Suprapubic skin (tissue), 4 donors: ENCODE measurements at places on chromosomes 7 and 10.

- peak; percentile 82 for DNase-seq
Measured at GRCh38 chr10:99234041-99234790, 1.4 kb downstream of the HPSE2 start.

- no peak for DNase-seq
Measured at GRCh38 chr10:43524434-43525247, 49.8 kb downstream of the ZNF239 start.

GRCh38 chr10:122243550-122243949, 27.5 kb upstream of the BTBD16 start:
- DNase-seq: no peak

DNA sequence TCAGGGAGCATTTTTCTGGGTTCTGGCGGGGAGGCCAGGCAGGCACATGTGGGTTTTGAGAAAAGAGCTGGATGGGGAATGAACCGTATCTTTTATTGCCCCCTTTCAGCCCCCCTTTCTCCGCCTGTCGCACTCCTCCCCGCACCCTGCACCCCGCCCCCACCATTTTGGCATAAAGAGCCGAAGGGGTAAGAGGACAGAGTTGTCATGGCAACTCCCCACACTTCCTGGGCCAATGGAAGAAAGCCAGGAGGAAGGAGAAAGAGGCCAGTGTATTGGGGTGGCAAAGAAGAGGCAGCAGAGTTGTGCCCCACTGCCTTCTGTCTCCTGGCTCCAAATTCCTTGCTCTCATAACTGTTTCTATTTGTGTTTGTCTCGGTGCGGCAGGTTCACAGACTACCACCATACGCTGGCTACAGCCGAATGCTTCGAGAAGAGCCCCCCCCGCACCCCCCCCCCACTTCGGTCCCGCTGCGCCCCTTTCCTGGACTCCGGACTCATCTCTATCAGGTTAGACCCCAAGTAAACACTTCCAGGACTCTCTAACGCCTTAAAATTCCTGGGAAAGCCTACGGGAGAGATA, 3.4 kb downstream of the KCNIP2 start:
- no peak for DNase-seq

- DNase-seq: no peak
Measured at GRCh38 chr10:5343561-5343960, 21.2 kb upstream of the UCN3 start.

GRCh38 chr7:12031186-12031585, 179.9 kb upstream of the TMEM106B start:
- DNase-seq: no peak

- no peak for DNase-seq
Measured at GRCh38 chr10:72063703-72064391, 24.5 kb downstream of the SPOCK2 start.

DNA sequence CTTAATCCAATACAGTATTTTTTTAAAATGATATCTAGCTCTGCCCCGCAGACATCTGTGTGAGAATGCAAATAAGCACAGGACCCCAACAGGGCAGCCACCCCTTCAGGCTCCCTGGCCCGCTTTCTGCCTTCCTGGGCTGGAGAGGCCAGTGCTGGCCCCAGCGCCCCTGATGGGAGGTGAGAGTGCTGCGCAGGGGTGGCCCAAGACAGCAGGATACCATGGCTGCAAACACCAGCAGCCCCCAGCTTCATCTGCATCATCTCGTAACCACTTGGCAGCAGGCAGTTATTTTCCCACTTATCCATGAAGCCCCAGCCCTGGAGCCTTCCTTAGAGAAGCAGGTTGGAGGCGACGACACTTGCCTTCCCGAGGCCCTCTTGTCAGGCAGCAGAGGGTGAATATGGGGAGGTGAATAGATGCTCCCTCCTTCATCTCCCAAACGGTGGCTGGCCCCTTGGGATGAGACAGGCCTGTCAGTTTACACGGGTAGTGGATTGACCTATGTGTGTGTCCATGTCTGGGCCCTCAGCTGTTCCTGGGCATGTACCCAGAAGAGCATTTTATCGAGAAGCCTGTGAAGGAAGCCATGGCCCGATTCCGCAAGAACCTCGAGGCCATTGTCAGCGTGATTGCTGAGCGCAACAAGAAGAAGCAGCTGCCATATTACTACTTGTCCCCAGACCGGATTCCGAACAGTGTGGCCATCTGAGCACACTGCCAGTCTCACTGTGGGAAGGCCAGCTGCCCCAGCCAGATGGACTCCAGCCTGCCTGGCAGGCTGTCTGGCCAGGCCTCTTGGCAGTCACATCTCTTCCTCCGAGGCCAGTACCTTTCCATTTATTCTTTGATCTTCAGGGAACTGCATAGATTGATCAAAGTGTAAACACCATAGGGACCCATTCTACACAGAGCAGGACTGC, 71.2 kb downstream of the ALOX5 start:
- no peak for DNase-seq

- DNase-seq: no peak
Measured at GRCh38 chr7:80505900-80506500, 5.9 kb downstream of the GNAT3 start.

GRCh38 chr7:45975367-45975766, 54.3 kb upstream of the IGFBP3 start:
- no peak for DNase-seq

- DNase-seq: no peak
Measured at GRCh38 chr7:31906479-31907171, 163.6 kb downstream of the PDE1C start.

DNA sequence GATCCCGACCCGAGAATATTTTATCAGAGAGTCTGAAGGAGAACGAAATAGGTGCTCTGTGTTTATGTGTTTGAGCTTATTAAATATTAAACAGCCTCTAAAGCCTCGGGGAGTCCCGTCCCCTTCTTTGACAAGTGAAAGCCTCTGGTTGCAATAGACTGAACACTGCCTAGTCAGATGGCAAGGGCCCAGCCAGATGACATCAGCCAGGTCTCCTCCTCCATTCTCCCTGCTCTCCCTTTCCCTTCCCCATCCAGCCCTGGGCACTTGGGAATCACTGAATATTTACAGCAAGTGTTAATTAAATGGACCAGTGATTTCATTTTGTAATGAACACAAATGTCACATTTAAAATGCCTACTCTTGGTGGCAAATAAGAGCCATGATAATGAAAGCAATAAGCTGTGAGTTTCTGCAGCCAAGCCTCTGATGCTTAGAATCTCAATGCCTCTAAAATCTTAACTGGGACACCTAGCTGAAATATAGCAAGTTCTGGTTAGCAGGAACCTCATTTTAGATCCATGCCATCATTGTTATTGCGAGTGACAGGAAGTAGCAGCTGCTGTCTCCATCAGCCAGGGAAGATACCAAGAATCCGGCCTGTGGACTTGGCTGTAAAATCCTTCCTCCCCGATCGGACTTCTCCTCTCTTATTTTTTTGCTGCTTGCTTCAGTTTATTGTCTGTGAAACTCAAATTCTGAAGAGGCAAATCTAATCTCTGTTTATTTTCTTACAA, 202.1 kb downstream of the PRPF18 start:
- DNase-seq: no peak

DNA sequence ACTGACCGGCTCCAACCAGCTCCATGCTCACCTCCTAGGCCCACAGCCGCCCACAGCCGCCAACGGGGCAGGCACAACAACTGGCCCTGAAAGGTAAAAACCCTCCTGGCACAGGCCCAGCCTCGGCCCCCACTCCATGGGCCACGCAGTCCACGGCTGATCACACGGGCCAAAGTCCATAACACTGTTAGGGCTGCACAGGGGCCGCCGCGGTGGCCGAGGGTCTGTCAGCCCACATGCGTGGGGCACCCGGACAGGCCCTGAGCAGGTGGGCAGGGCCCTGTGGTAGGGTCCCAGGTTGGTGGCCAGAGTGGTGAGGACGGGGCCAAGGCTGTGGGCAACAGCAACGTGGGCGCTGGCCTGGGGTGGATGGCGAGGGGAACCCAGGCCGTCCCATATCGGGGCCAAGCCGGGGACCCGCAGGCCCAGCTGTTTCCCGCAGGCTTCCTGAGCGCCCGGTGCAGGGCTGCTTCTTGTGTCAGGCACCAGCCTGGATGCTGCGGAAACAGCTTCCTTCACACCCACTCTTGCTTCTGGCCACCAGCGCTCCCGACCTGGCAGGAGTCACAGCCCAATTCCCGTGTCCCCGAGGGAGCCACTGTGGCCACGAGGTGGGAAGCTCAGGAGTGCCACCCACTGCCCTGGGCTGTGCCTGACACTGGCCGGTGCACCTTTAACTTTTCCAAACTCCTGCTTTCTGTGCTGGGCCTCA, 29.2 kb downstream of the CYP2W1 start:
- no peak for DNase-seq

- DNase-seq: no peak
Measured at GRCh38 chr7:142603870-142604448, 145.3 kb upstream of the PRSS1 start.

GRCh38 chr10:17427666-17428350, 26.6 kb downstream of the ST8SIA6 start:
- DNase-seq: no peak

DNA sequence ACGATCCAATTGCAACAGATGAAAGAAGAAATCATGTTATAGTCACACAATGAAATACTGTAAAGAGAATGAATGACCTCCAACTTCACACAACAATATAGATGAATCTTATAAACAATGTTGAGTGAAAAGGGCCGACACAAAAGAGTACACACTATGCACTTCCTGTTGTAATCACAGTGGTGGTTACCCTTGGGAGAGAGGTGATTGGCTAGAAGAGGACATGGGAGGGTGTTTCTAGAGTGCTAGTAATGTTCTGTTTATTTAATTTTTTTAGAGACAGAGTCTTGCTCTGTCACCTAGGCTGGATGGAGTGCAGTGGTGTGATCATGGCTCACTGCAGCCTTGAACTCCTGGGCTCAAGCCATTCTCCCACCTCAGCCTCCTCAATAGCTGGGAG, 82.5 kb downstream of the NDUFB2 start:
- DNase-seq: no peak

DNA sequence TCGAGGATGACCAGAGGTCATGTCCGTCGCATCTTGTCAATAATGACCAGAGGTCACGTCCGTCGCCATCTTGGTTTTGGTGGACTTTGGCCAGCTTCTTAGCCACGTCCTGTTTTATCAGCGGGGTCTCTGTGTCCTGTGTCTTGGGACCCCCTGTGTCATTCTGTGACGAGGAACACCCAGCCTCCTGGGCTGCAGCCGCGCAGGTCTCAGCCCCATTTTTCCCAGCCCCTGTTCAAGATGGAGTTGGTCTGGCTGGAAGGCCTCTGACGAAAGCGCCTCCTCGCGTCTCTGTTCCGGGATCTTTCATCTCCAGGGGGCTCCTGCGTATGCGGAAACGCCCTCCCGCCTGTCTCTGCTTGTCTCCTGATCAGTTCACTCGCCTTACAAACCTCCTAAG, 134.2 kb downstream of the ELFN1 start:
- peak; percentile 17 for DNase-seq

- DNase-seq: no peak
Measured at GRCh38 chr10:85959239-85959638, 407.4 kb downstream of the GRID1 start.

GRCh38 chr10:3666525-3667302, 118.3 kb downstream of the KLF6 start:
- DNase-seq: no peak

- no peak for DNase-seq
Measured at GRCh38 chr7:78787854-78788253, 665.6 kb downstream of the MAGI2 start.

GRCh38 chr10:124743191-124744101, 732 bp downstream of the FAM53B start:
- DNase-seq: no peak

GRCh38 chr7:66642186-66642585, 13.5 kb downstream of the KCTD7 start:
- DNase-seq: no peak

DNA sequence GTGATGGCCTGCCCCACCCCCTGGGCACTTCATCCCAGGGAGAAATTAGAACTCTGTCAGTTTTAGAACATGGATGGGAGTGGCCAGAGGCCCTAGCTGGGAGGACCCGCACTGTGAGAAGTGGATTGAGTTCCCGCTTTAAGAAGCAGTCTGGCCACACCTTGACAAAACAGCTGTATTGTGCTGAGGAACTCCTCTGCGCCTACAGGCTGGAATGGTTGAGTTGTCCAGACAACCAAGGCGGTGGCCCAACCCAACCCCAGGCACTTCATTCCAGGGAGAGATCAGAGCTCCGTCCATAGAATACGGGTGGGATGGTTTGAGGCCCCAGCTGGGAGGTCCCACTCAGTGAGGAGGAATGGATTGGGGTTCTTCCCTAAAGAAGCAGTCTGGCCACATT, 196.0 kb downstream of the TMEM26 start:
- DNase-seq: no peak

DNA sequence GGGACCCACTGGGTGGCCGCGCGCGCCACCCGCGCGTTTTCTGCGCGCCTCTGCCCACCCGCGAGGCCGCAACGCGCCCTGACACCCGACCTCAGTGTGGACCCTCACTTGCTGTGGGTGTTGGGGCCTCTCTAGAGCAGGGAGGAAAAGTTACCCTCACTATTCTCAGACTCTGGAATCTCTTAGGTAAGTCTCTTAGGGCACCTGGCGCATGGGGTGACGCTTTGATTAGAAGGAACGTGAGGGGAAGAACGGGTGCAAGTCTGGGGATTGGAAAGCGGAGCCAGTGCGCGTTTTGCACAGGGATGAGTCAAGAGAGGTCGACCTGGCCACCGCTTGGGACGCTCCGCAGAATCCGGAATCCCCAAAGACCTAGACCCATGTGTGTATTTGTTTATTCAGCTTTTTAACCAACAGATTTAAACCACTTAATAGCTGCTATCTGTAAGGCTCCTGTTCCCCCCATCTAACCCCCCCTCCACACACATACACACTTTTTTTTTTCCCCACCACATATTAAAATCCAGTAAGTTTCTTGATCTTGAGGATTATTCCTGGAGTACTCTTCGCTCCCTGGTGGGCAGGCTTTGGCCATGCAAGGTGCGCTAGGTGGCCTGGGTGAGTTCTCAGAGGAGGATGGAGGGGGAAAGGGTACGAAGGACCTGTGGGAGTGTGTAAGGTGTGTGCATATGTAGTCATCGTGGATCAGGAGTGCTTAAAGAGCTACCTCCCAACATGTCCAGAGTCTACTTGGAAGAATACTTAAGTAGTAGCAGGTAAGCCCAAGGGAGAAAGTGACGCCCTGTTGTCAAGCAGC, 169.1 kb upstream of the PPP1R3A start:
- peak; percentile 60 for DNase-seq

GRCh38 chr7:26291699-26292538, at the start of gene SNX10:
TSS of gene SNX10 (plus strand) at chr7:26291862. CDS start at chr7:26346443, 54,581 bp downstream.
- no peak for DNase-seq

GRCh38 chr7:36972140-36972518, 247.8 kb upstream of the AOAH start:
- DNase-seq: no peak

GRCh38 chr10:121500701-121501332, 97.4 kb downstream of the FGFR2 start:
- no peak for DNase-seq

GRCh38 chr10:131921184-131921583, 20.4 kb downstream of the PPP2R2D start:
- no peak for DNase-seq

GRCh38 chr7:103140061-103140460, 8.8 kb downstream of the NAPEPLD start:
- no peak for DNase-seq
